Suprapubic skin (tissue), 4 donors: ENCODE measurements at places on chromosomes 7 and 10.

DNA sequence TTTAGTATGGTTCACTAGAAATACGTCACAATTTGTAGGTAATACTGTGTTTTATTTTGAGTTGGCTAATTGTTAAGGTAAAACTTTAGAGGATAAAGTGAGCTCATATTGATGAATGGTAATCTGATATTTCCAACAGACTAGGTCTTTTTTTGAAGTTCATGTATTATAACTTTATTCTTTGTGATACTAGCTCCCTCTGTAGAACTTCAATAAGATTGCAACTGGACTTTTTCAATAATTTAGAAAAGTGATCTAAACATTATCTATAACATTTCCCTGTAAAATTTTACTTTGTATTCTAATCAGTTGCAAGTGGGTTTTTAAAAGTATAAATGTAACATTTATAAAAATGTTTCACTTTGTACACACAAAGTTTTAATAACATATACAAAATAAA is 83.5 kb downstream of the ADK start:
- no peak for DNase-seq

GRCh38 chr10:35843524-35844181 is 201.6 kb upstream of the FZD8 start:
- DNase-seq, result no peak

DNA sequence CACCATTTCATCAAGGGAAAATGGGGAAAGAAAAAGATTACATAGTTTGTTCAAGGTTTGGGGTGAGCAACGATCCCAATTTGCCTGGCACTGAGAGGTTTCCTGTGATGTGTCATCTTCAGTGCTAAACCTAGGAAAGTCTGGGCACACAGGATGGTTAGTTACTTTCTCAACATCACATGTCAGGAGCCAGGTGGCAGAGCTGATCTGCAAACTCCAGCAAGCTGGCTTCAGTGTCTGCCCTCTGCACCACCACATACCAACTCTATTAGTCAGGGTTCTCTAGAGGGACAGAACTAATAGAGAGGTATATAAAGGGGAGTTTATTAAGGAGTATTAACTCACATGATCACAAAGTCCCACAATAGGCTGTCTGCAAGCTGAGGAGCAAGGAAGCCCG is 11.3 kb downstream of the ADAM12 start:
- DNase-seq, result no peak

DNA sequence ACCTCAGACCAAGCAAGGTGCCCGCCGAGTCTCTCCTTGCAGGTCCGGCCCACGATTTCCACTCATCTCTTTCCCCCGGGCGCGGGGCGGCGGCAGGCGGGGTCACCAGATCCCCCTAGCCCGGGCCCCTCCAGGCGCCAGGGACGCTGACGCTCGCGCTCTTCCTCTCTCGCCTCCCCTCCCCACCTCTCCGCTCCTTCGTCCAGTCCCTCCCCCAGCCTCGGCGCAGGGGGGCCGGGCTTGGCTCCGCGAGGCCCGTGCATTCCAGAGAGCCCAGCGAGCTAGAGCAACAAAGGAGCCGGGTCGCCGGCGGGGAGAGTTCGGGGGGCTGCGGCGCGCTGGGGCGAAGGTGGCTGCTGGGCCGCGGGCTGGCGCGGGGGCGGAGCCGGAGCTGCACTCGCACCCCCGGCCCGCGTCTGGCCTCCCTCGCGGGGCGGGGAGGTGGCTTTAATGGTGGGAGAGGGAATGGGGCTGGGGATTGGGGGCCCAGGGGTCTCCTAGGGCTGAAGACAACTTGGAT is at the start of gene SMO:
Gene SMO, plus strand, starts transcription at position 262 of the 520 bp plus-strand sequence. CDS start 519 bp downstream, outside the sequence.
- DNase-seq, result no peak

DNA sequence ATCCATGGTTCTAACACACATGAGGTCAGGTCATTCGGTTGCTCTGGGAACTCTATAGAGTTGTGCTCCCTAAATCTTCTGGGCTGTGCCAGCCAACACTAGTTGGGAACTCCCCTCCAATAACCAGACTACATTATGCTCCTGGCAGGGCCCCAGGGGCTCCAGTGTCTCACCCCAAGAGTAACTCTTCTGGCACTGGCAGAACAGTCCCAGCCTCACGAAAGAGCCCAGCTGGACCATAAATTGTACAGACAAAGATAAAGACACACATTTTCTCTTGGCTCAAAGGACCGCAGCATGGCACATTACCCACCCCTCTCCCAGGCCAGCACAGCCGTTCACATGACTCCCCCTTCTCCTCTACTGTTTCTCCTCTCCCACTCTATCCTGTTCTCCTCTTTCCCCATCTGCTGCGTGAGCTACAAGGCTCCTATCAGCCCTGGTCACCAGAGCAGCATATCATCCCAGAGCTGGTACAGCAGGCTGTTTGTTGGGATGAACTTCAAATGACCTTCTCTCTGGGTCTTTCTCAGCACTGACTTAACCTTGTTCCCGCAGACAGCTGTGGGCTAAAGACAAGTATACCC is 230.6 kb downstream of the PLXNA4 start:
- DNase-seq, result no peak

DNA sequence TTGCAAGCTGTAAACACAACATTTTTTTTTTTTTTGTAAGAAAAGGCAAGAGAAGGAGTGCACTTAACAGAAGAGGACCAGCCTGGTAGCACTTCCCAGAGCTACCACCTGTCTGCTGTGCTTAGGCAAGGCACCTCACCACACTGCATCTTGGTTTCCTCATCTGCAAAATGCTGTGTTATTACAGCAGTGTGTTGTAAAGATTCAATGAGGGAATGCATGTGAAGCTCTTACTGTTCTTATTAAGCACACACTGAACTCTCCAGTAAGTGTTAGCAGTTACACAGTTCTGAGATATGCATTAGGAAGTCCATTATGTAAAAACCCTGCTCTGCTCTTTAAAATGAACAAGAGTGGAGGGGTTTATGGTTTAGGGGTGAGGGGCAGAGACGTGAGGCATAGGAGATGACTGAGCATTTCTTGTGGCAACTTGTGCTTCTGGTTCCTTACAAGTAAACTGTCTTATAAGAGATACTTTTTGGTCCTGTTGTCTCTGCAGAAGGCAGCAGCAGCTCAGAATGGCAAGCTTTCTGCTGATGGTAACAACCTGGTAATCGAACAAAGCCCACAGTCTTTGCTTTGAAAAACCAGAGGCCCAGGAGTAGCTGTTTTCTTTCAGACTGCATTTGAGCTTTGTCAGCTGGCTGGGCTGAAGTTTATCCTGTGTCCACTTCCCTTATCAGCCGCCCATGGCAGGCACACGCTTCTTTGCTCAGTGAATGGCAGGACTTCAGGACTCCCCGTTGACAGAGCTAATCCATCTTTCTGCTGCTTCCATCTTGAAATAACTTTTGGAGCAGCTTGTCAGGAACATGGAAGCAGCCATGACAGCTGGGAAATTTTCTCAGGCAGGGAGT is 98.8 kb upstream of the BMPER start:
- no peak for DNase-seq

- no peak for DNase-seq
These were observed 2.0 kb downstream of the TRAPPC14 start for GRCh38 chr7:100156331-100157068.

DNA sequence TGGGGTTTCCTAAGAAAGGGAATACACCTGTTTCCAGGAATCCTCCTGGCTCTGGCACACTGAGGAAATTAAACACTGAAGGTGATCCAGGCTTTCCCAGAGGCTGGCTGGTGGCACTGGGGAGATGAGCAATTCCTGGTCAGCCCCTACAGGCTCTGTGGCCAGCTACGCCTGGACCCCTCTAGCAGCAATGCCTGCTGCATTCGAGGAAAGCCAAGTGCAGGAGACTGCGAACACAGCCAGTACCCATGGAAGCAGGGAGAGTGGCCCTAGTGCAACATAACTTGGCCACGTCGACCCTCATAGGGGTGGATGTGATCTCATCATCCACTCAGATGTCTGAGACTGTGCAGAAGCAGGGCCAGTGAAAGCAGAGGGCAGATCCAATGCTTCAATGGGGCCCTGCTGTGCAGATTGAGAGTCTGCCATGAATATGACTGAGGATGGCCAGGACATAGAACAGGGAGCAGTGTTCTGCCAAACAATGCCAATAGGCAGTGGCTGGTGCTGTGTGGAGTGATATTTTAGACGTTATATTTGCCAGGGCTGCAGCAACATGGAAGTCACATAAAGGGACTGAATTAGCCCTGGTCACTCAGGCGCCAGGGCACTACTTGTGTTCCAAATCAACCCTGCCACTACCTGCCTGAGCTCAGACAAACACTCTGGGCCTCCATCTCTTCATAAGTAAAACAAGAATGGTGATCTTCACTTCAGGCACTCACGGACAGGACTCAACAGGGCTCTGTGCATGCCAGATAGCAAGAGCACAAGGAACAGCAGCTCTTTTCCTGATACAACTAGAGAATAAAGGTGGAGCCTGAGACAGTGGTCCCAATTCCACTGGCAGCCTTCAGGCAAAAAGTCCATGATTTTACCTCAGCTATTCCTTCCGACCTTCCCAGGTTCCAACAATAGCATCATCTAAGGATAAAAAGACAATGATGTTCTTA is 2.4 kb downstream of the ZNF488 start:
- no peak for DNase-seq

DNA sequence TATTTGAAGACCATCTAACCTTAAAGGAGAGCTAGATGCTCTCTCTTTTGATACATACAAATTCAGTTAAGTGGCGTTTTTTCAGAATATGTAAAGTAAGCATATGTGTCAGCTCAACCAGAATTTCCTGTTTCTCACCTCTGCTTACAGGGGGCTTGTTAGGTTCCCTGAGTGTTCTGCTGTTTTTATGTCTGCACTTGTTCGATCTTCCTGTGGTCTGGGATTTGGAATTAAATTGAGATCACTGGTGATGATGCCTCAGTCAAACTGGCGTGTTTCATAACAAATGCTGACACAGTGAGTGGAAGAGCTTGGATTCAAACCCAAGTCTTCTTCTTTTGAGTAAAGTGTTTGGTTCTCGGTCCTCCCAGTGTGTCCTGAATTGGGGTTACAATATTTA is 348.3 kb upstream of the AKR1E2 start:
- no peak for DNase-seq

DNA sequence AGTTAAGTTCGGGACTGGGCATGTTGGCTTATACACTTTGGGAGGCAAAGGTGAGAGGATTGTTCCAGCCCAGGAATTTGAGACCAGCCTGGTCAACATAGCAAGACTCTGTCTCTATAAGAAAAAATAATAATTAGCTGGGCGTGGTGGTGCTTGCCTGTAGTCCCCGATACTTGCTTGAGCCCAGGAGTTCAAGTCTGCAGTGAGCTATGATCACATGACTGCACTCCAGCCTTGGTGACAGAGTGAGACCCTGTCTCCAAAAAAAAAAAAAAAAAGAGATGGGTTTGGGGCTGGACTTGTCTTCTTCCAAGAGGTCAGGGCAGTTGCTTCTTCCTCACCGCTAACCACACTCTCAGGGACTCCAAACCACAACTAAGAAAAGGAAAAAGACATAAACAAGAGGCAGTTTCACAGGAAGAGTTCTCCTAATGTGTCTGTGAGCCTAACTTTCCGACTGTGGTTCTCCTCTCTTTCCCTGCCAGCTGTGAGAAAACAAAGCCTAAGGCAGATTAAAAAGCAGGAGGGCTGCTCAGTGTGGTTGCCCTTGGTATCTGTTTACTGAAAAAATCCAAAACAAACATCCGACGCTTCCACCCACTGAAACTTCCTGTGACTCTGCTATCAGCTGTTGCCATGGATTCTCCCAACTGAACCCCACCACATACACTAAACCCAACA is 2.4 kb upstream of the SERPINE1 start:
- DNase-seq, result no peak

DNA sequence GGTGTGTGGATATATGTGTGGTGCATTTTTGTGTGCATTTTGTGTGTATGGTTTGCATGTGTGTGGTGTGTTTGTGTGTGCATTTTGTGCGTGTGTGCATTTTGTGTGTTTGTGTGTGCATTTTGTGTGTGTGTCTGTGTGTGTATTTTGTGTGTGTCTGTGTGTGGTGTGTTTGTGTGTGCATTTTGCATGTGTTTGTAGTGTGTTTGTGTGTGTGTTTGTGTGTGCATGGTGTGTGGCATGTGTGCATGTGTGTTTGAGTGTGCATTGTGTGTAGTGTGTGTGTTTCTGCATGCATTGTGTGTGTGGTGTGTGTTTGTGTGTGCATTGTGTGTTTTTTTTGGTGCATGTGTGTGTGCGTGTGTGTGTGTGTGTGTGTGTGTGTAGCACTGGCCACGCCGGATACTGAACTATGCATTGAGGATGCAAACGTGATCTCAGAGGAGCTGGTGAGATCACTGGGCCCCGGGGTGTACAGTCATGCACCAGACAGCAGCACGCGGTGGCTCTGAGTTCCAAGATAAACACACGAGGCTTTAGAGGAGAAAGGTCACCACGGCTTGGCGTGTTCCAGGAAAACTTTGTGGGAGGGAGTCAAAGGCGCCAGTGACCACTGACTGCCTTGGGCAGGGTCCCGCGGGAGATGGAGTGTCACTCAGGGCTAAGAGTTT is 106.6 kb upstream of the SHH start:
- no peak for DNase-seq

DNA sequence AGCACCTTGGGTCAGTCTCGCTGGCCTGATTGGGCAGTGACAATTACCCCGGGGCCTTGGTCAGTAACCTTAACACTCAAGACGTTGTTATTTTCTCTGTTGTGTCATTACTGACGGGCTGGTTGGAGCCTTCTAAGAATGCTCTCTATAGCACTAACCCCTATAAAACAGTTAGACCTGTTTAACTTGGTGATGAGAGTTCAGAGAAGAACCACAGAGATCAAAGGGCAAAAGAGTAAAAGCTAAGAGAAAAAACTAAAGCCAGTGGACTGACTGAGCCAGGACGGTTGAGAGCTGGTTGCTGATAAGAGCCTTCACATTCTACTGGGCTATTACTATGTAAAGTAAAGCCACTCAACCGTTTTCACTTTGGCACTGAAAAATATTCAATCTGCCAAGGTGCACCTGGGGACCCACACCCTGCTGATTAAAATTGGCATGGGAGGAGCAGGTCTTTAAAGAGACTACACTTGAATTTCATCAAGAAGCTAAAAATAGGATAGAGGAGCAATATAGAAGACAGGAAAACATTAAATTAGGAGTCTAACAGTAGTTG is 13.6 kb upstream of the ITGB1 start:
- DNase-seq, result no peak

GRCh38 chr7:84548366-84549365 is 354.1 kb upstream of the SEMA3A start:
- DNase-seq, result no peak
